ENCODE measurements at places on chromosomes 1 and 21.

DNA sequence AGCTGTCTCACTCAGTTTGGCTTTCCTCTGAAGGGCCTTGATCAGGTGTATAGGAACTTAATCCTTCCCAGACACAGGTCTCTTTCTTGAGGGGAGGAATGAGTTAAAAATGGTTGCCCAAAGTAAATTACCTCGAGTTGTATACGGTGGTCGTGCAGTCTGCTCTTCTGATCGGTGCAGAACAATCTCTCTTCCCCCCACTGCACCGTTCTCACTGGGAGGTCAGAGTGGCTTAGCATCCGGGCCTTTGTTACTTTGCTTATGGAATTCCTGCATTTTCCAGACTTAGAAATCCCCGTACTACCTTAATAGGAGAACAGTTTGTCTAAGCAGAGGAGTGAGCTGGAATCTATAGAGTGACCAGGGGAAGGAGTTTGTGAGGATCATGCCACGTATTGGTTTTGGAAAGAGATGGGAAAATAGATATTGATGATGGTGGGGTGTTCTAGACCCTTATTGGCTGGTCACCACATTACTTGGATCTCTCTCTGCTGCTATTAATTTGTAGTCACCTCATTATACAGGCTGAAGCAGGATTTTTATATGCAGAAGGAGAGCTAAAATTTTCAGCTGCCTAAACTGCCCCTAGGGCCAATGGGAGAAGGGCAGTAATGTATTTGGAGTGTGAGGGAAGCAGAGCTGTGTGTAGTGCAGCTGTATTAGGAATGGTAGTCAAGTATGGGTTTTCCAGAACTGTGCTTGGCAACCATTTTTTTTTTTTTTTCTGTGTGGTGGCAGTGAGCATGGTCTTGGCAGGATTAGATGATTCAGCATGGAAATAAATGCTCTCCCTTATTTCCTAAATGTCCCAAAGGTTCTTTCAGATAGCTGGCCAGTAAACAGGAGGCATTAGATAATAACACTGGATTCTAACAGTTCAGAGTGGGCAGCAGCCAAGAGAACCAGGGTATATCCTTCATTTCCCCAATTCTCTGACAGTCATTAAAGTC is 81.5 kb downstream of the NDUFS5 start:
- DNase-seq, result no peak

DNA sequence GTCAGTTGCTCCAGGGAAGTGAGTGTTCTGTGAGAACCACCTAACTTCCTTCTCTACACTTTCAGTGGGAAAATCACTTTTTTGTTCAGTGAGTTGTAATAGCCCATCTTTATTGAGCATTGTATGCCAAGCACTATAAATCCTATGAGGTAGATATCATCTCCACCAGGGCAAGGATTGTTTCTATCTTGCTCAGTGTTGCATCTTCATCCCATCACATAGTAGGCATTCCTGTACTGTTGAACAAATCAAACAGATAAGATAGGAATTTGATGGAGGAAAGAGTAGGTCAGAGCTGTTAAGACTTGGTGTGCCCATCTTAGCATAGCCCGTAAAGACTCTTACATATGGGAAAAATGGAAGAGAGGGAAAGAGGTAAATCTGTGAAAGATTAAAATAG is 2.9 kb upstream of the PIGV start:
- DNase-seq, result no peak

DNA sequence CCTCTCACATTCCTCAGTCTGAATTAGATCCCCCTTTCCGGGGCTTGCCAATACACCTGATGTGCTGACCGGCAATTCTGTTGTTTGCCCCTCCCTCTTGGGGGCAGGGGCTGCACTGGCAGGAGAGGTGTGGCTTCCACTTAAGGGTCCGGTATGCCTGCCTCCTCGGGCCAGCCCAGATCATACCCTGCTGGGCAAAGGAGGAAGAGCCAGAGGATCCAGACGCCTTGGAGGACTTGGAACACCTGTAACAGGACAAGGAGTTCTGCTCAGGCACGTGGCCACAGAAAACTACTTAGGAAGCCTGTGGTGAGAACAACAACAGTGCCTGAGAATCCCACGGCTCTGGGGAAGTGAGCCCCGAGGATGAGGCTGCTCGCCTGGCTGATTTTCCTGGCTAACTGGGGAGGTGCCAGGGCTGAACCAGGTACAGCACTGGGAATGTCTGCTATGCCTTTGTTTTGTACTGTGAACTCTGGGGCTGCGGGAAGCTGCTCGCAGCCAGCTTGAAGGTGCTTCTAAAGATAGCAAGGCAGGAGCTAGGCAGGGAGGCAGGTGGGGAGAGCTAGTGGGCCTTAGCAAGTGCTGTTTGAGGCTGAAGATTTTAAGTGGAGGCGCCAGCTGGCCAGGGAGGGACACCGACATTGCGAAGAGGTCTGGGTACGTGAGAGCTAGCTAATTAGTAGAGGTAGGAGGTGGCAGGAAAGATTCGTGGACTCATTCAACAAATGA is at the start of gene SMPDL3B:
TSS of gene SMPDL3B (plus strand) at position 183 of the 732 bp plus-strand sequence. CDS start at position 367, 184 bp downstream.
- peak; percentile 65 for DNase-seq

GRCh38 chr1:177020851-177021589 is 143.5 kb downstream of the ASTN1 start:
- DNase-seq, result no peak

DNA sequence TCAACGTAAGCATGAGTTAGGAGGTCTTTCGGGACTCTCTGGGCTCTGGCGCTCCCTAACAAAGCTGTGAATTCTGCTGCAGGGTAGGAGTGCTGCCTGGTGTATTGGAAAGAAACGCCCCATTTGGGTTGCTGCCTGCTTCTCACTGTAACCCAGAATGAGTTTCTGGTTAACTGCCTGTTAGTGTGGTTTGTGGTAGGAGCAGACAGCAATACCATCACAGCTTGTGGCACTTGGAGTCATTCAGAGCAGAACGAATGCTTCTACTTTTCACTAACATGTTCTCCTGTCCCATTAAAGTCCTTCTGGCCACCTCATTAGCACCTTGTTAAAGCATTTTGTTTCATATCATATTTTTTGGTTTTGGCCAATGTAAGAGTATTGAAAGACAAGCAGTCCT is 18.1 kb downstream of the MAP3K7CL start:
- no peak for DNase-seq

GRCh38 chr1:26666855-26667254 is 29.0 kb upstream of the ARID1A start:
- DNase-seq, result no peak

DNA sequence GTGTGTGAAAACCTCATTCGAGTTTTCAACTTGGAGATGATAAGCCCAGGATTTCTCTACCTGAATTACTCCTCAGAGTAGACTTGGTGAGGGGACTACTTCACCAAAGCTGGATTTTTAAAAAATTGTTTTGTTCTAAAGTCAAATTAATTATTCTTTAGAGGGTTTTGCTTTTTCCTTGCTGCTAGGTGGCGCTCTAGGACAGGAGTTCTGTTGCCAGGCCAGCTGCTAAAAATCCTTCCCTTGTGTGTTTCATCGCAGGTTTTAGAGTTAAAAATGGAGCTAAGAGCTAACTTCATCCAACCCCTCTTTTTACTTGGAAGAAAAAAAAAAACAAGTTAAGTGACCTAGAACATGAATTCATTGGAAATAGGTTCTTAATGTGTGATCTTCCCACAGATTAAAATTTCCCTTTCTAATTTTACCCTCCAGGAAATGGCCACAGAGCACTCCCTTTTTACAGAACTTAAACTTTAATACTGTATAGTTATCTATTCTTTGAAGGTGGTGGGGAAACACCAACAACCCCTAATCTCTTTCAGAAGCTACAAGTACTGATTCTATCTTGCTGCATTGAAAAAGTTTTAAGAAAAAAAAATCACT is 36.7 kb upstream of the FAM163A start:
- DNase-seq, result peak; percentile 34

DNA sequence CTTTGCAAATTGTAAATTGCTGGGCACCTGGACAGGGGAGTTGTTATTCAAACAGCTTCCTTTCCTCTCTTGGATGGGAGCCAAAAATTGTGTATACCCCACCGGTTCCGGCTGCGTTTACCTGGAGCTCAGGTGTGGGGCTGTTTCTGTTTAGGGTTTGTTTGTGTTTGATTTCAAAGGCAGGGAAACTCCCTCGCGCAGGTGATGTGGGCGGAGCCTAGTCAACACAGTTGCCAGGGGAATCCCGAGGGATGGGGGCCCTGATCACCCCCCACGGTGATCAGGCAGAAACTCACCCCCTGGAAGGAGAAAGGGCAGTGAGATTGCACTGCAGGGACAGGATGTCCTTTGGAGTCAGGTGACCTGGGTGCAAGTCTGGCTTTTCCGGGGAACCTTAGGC is 28.3 kb downstream of the CDCP2 start:
- DNase-seq, result peak; percentile 97

- DNase-seq, result no peak
Measured at GRCh38 chr21:29704719-29705118, 235.1 kb downstream of the GRIK1 start.

GRCh38 chr1:32106663-32107275 is 1.1 kb upstream of the KPNA6 start:
- DNase-seq, result no peak

Data from NCI-H146 (cell line).